ENCODE measurements at places on chromosomes 4 and X. TPM values are rescaled to one million over a fixed set of nuclear protein-coding genes. Genes with fewer than 3 reads are reported as not detected.

BEX5 gene
- total RNA-seq: not detected

AKAP4 gene
- not detected for total RNA-seq

HMX1 gene
- not detected for total RNA-seq

DNA sequence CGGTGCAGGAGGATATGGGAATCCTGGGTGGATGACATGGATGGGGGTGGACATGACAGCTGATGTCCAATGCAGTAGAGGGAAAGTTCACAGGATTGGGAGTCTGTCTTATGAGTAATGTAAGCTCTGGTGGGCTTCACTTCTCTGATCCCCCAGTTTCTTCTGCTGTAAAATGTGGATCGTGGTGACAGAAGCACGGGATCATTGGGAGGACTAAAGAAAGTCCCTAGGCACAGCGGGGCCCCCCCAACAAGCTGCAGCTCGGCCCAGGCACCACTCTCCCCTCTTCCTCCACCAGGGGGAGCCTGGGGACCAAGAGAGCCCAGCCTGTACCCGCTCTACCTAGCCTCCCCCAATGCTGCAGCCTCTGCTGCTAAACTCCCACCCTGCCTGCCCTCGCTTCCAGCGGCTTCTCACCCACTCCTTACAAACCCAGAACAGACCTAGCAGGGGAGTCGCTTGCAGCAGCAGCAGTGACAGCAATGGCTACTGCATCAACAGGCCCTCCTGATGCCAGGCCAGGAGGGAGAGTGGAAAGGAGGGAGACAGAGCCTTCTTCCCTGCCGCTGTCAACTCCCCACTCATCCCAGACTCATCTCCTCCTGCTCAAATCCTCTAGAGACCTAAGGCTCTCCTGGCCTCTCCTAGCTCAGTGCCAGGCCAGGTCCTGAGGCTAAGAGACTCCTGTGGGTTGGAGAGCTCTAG is 36.1 kb upstream of the IQSEC2 start:
- peak; percentile 57 for DNase-seq

- DNase-seq: no peak
These were observed 54.1 kb downstream of the C4orf51 start for GRCh38 chr4:145734031-145734430.

GRCh38 chr4:84916227-84916626 is 50.3 kb downstream of the WDFY3 start:
- no peak for DNase-seq

Measured in SJSA1 (cell line).